ENCODE measurements at places on chromosomes 7 and 10.

DNA sequence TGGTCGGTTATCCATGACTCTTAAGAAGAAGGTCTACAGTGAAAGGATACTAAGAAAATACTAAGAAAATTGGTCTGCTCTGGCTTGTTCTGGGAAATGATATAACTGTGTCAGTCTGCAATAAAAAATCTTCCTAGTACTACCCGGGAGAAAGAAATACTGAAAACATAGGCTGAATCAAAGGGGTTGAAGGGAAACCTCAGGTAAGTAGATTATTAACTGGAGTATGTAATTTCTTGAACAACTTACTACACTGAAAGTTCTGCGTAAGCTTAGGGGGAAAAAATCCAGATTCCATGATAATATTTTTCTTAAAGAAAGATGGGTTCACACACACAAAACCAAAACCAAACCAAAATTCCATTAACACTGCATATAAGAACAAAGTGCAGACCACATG, 143.3 kb downstream of the KMT2E start:
- DNase-seq, result no peak

GRCh38 chr10:59970396-59971368, 64.3 kb upstream of the CCDC6 start:
- no peak for DNase-seq

- DNase-seq, result no peak
These were observed 81.7 kb upstream of the FAM20C start for GRCh38 chr7:110557-111232.

DNA sequence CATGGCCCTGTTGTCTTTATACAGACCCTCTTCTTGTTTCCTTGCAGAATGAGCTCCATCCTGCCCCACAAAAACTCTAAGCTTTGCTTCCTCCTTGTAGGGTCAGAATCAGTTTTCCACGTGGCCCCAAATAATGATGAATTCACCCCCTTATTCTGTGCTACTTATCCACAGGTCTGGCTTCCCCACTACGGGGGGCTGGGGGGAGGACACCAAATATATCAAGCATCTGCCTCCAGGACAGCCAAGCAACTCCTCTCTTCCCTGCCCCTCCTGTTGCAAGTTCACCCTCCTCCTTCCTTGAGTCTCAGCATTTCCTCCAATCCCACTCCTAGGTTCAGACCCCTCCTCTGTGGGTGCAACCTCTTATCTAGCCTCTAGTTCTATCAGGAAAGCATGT, 743.3 kb downstream of the GRID1 start:
- DNase-seq, result no peak

DNA sequence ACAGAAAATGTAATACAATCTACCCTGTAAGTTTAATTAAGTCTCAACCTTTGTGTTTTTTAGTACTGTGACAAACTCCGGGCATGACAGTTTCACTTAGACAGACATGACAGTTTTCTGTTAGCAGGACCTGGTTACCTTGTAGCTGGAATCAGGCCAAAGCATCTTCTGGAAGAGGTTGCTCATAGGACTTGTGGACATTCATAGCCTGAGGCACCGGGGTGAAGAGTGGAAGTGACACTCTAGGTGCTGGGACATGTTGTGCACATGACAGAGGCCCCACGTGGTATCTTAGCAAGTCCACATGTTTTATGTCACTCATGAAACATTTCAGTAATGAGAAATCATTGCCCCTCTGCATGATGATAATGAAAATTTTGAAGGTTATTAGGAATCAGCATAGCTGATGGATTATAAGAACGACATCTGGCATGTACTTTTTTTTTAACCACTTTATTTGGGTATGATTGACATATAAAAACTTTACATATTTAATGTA, 441.4 kb downstream of the CNTNAP2 start:
- no peak for DNase-seq

- DNase-seq, result no peak
These were observed 9.2 kb upstream of the ADCY1 start for GRCh38 chr7:45564886-45565455.

- no peak for DNase-seq
These were observed 163.1 kb downstream of the PRKCQ start for GRCh38 chr10:6416892-6417512.

GRCh38 chr10:72252972-72253371, 20.8 kb upstream of the DDIT4 start:
- DNase-seq, result no peak

DNA sequence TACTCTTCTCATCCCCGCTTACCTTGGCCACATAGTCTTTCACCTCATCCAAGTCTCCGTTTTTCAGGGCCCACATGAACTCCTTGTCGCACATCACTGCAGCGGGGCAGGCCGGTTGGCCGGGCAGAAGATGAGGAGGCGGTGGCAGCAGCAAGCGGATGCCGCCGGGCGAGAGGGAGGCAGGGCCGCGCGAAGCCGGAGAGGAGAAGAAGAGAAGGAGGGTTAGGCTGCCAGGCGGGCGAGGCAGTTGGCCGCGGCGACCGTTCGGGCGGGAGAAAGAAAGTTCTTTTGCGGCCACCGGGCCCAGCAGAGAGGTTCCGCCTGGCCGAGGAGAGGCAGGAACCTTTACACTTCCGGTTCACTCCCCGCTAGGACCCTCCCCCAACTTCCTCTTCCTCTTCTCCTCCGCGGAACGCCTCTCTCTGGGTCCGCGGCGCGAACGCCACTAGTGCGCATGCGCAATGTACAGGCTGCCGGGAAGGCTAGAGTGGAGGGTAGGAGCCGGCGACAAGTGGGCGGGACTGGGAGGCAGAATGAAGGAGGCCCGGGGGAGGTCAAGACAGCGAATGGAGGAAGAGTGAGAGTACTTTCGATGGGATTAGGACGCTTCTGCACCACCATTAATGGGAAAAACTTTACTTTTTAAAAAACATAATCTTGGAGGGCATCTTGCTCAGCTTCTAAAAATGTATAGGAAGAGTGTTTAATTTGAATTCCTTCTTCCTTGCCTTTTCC, at the start of gene MTPN:
Gene MTPN, minus strand, starts transcription at position 353 of the 735 bp plus-strand sequence. Its CDS starts 259 bp downstream, at position 94.
- DNase-seq, result peak; percentile 94

- no peak for DNase-seq
These were observed 132.0 kb downstream of the PRKAG2 start for GRCh38 chr7:151744656-151745638.

- no peak for DNase-seq
These were observed 126.0 kb upstream of the JCAD start for GRCh38 chr10:30185341-30185740.

GRCh38 chr10:43825421-43825820, 176.7 kb upstream of the ZNF32 start:
- no peak for DNase-seq

- no peak for DNase-seq
These were observed 31.6 kb downstream of the GARIN1A start for GRCh38 chr7:128703609-128704241.

DNA sequence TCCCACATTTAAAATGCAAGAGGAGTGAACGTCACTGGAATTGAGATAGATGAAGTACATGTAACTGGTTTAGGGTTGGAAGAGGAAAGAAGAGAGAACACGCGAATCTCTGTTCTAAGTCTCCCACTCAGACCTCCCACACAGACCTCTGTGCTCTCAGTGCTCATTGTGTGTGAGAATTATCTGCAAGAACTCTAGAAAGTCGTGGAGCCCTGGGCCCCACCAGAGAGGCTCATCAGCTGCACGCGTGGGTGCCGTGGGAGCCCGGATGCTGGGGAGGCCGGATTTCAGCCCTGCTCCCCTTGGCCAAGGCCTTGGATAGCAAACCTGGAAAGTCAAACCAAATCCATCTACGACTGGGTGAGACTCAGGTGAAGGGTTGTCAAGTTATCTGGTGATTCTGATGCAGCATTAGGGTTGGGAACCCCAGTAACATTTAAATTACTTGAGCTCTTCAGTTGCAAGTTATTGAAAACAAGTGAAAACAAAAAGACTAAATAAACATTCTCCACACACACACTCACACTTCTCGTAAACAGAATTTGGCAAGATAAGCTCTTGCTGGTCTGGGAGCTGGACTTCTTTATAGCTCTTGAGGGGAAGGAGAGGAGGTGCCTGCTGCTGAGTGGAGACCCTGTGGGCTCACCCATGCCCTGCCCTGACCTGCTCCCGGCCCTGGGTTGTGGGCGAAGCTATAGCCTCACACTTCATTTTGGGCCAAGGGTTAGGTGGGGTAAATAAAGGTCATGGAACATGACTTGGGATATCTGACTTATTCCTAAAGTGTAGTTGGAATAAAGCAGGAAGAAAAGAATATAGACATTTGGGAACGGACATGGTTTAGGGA, 250.3 kb downstream of the ADARB2 start:
- DNase-seq, result no peak

DNA sequence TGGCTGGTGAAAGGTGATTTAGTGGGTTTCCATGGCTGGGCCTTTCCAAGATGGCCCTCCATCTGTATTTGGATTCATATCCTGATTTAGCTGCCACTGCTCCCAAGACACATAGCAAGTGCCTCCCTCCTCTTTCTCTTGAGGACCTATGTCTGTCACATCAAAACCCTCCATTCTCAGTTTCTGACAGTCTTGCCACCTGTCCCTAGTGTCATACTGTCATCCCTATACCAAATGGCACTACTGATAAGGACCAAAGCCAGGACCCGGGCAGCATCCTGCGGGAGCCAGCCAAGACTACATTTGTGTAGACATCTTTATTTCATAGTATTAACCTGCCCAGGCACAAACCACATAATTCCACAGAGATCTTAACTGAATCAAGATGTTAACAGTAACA, 34.8 kb downstream of the PNLIPRP2 start:
- DNase-seq, result no peak

DNA sequence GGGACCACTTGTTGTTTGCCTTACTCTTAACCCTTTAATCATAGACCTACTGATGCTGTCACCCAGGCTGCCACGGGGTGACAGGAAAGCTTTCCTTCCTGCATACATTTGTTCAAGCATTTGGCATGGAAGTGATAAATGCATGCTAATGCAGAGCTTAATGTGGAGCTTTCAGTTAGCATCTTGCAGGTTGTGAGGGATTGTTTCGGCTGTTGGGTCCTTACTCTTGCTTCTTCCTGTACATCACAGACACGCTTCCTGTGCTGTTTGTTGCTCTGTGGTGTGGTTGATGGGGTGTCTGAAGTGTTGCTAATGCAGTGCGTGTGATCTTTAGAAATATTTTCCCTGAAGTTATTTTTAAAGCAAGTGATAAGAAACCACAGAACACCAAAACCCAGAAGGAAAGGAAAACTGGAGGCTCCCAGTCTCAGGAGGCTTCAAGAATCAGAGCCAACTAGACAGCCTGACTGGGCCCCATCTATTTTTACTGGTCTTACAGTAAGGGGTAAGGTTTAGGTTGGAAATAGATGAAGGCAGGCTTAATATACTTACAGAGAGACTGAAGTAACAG, 143.1 kb downstream of the CHN2 start:
- DNase-seq, result peak; percentile 20

DNA sequence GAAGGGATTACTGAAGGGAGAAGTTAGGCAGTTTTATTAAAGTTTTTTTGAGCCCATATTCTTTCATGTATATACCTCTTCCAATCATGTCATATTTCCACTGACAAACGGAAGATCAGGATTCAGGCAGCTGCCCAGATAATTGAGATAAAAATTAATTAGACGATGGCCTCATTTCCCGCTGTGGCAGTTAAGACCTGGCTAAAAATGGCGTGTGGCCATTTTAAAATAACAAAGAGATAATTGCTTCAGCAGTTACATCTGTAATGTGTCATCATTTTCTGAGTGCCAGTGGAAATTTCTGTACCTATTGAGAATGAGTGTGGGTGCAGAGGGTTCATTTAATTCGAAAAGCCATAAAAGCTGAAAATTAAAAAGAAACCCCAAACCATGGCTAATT, 215.1 kb downstream of the STK31 start:
- DNase-seq, result no peak

- DNase-seq, result no peak
These were observed 465.2 kb downstream of the NRG3 start for GRCh38 chr10:82340166-82340565.

DNA sequence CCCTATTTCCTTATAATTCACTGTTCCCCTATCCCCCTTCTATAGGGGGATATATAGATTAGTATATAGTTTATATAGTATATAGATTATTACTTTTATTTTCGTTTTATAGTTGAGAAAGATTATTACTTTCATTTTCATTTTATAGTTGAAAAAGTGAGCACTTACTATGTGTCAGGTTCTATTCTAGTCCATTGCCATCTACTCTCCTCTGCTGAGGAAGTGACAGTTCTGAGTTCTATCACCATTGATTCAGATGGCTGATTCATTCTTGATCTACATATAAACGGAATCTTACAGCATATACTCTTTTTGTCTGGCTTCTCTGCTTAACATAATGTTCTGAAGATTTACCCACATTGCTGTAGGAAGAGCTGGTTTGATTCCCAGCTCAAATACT, 20.7 kb upstream of the CAV2 start:
- DNase-seq, result no peak

DNA sequence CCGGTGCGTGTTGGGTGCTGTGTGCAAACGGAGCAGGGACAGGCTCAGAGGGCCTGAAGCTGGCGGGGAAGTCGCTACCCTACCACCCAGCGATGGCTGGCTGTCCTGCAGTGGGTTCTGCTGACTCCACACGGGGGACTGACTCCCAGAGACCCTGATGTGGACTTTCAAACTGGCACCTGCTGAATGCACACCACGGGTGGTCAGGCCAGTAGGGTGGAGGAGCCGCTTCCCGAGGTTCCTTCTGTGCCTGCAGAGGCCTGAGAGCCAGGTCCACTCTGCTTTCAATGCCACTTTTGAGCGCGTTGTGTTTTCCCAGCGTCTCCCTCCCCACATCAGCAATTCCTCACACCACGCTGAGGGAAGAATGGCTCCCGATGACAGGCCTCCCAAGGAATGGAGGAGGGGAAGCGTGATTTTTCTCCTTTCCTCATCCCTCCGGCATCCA, 135.3 kb downstream of the ADARB2 start:
- DNase-seq, result no peak

DNA sequence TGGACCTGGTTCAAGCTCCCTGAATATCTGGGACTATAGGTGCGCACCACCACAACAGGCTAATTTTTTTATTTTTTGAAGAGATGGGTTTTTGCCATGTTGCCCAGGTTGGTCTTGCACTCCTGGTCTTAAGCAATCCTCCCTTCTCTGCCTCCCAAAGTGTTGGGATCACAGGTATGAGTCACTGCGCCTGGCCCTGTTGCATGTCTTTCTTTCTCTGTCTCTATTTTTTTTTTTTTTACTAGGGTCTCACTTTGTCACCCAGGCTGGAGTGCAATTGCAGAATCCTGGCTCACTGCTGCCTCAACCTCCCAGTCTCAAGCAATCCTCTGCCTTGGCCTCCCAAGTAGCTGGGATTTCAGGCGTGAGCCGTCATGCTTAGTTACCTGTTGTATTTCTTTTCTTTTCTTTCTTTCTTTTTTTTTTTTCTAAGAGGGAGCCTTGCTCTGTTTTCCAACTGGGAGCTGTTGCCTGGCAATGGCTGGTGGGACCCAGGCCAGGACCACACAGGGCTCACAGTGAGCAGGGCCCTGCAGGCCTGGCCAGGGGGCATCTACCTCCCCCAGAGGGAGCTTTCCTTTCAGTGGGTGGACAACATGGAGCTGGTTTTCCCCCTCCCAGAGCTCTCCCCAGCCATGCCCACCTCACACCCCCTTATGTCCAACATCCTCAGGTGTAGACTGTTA, 6.0 kb downstream of the MYL7 start:
- DNase-seq, result no peak

DNA sequence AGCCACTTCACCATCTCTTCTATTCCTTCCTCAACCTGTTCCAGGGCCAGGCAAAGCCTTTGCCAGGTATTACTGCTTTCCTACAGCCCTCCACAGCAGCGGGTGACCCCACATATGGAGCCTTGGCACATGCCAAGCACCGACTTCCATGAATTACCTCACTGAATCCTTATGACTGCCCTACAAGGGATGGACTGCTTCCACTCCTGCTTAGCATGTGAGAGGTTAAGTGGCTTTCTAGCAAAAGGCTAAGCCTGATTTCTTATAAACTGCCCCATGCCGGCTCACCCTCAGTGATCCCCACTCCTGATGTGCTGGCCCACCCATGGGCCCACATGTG, 44.0 kb upstream of the PDLIM1 start:
- DNase-seq, result no peak

Data from T-cell (primary cell).